Skeletal muscle cell (primary cell): ENCODE measurements at places on chromosomes 1 and 21.
A peak's percentile ranks its signal among the peaks of the same experiment; 100 is the strongest.

- DNase-seq, result no peak
Measured at GRCh38 chr1:15618655-15619525, 1.6 kb downstream of the DDI2 start.

DNA sequence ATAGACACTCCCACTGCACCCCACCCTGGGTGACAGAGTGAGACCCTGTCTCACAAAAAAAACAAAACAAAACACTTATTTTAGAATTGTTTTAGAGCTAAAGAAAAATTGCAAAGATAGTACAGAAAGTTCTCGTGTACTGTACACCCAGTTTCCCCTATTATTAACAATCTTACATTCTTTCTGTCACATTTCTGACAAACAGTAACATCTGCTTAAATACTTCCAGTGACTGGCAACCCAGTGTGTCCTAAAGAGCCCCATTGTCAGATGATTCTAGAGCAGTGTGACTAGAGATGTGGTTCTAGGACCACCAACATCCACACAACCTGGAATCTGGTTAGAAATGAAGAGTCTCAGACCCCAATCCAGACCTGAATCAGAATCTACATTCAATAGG lies 90.5 kb downstream of the LEPR start:
- no peak for DNase-seq

GRCh38 chr1:158819461-158820443 lies 11.4 kb upstream of the MNDA start:
- no peak for DNase-seq

DNA sequence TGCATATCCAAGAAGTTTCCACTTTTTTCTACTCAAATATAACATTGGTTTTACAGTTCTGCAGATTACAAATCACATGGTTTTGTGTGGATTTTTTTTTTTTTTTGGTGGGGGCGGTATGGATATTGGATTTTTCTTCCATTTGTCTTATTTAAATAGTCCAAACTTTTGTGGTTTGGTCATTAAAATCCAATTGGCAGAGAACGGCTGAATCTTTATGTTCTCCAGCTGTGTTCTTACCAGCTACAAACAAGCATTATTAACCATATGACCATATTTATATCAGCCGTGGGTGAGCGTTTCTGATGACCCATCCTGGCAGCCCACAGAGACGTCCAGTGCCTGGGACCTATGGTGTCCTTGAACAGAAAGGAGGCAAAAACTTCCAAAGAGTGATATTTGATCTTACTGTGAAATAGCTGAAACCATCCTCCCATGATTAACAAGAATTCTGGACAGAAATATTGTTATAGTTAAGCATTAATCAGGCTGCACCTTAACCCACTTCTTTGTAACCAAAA lies 200.4 kb downstream of the LYPLAL1 start:
- DNase-seq, result no peak

DNA sequence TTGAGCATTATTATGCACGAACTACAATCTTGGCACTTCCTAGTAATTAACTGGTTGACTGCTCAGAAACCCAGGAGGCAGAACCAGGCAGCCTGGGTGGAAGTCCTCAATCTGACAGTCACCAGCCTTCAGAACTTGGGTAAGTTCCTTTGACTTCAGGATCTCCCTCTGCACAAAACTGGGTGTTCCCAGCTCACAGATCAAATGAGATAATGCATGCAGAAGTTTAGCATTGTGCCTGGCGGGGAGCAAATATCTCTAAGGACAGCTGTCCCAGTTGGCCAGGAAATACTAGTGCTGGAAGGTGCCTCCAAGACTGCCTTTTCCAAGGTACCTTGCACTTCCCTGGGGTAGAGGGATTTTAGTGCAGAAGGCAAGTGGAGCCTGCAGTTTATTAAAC lies 294.8 kb downstream of the PCP4 start:
- DNase-seq, result no peak

DNA sequence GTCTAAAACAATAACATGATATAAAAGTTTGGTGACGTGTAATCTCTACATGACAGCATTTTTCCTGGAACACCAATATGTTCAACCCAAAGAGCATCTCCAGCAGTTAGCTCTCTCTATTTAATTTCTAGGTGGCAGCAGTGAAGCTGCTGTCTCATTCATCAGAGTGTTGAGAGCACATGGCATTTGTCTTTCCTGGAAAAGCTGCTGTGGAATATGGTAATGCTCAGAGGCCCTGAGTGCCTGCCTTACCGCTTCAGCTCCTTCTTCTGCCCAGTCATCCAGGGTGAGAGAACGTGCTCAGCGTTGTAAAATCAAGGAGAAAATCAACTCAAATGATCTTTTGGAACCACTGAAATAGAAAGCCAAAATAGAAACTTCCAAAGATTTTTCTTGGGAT lies 640.7 kb downstream of the ADGRL2 start:
- no peak for DNase-seq

GRCh38 chr1:204760757-204761156 lies 75.2 kb upstream of the LRRN2 start:
- no peak for DNase-seq

- no peak for DNase-seq
Measured at GRCh38 chr21:18887922-18888602, 484.5 kb upstream of the TMPRSS15 start.

DNA sequence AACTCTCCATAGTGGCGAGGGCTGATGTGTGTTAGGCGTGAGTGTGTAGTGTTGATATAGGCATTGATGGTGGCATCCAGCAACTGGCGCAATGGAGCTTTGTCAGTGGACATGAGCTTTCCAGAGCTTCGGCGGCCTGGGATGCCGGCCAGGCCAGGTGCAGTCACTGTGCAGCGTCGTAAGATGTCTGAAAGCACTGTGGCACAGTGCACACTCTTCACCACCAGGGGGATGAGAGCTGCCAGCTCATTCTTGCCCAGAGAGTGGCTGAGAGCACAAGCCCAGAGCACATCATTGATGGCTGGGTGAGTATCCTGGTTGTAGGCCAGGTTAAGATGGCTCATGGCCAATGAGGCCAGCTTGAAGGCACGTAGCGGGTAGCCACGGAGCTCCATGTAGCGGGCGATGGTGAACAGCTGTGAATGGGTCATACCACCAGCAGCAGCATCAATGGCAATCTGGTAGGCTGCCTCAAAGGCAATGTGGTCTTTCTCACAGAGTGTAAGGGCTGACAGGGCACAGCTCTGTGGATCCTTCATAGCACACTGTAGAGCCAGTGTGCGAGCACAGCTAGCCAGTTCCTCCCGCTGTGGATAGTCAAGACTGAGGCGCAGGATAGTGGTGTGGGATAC lies 6.7 kb downstream of the UROD start:
- no peak for DNase-seq

DNA sequence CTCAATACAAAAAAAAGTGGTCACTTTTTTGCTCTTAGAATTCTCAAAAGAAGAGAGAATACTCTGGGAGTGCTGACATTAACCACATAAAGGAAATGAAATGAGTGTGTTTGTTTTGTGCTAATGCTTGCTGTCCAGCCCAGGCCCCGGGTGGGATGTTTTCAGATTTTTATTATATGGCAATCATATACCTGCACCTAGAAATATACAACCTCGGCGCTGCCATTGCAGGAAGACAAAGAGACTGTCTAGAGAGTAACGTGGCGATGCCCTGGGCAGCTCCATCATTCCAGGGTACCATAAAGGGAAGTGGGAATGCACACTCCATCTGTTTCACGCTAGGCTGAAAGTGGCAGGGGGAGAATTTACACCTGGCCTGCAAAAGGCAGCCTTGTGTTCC lies 7.1 kb downstream of the BACE2 start:
- DNase-seq, result no peak

DNA sequence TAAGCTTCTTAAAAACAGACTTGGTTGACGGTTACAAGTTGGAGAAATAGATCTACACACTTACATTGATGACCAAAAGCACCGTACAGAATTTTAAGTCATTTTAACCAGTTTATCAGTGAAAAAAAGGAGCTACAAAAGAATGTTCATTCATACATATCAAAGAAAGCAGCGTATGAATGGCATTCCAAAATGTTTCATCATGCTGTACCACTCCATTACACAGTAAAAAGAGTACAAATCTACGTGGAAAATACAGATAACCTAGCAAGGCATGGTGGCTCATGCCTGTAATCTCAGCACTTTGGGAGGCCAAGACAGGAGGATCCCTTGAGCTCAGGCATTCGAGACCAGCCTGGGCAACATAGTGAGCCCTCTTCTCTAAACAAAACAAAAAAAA lies 40.3 kb downstream of the ZZZ3 start:
- no peak for DNase-seq

GRCh38 chr1:232853994-232854797 lies 49.0 kb downstream of the MAP10 start:
- peak; percentile 10 for DNase-seq

DNA sequence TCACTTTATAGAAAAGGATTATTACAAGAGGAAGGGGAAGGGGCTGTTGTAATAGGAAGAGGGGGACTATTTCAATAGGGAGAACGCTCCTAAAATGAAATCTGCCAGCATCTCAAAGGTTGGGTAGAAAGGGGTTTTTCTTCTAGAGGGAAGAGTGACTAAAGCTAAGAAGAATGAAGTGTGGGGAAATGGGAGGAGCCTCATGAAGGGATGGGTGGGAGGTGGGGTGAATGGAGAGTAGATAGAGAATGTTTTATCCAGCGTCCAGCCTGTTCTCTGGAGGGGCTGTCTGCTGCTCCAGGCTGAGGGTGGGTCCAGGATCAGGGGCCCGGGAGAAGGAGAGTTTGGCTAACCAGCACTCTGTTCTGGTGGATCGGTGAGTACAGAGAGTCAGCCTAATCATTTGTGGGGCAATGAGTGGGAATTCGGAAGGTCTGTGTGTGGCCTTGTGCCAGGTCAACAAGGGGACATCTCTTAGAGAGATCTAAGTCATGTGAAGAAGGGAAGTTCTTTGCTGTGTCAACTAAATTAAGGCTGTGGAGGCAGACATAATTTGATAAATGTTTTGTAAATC lies 25.2 kb downstream of the VN1R5 start:
- DNase-seq, result no peak

DNA sequence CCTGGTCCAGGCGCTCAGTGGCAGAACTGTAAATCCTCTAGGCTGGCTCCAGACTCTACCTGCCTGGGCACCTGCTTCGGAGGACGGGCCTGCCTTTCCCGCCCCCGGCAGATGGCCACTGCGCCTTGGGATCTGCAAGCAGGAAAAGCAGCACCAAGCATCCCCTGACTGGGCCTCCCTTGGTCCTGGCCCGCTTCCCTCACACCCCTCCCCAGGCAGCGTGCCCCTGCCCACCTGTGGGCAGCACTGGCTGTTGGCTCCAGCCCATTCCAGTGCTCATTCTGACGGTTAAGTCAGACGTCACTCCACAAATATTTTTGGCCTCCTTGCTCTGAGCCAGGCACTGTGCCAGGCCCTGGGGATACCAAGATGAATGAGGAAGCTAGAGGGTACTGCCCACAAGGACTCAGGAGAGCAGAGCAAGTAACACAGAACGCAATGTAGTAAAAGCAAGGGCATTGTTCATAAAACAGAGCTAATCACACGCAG lies 22.0 kb upstream of the BLACAT1 start:
- DNase-seq, result no peak

DNA sequence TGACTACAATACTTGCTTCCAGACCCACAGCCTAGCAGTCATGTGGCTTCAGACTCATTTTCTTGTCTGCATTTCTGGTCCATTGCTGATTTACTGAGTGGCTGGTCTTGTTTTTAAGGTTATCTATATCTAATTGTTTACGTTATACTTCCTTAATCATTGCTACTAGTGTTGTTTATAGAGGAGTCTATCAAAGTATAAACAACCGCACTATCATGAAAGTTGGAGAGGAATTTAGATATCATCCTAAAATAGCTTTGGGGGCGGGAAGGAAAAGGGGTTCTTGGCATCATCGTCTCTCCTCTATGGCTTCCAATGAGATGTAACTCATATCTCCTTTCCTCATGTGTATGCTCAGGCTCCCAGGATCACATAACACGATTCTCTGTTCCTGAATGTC lies 372.1 kb upstream of the PBX1 start:
- no peak for DNase-seq

DNA sequence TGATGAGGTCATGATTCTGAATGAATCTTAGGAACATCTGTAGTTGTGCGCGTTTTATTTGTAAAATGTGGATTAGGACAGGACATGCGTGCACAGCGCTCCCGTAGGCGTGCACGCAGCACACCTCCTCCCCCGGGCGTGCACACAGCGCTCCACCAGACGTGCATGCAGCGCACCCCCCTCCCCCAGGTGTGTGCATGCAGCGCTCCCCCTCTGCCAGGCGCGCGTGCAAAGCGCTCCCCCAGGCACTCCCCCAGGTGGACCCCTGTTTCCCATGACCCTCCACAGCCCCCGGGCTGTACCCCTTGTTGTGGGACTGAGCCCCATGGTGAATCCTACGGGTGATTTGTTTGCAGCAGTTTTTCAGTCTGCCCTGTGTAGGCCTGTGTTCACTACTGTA lies 61.6 kb downstream of the S100B start:
- no peak for DNase-seq

DNA sequence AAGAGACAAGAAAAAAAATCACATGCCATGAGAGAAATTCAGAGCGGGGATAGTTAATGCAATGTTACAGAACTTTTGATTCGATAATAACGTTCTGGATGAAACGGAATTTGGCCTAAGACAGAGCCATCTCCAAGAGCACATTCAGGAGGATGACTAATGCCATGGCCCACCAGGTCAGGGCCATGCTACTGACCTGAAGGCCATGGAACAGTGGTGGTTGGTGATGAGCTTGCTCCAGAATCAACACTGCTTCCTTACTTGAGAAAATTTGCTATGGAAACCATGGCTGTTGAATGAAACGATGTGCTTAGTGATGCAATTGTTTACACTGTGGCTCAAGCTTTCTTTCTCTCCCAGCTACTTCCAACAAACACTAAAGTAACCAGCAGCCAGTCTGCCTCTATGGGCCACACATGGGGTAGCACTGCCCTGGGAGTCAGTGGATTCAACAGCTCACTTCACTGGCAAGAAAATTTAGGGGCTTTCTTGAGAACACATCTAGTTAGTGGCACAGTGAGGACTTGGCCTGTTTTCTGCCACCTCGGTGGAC lies 299.1 kb downstream of the PCP4 start:
- DNase-seq, result no peak

DNA sequence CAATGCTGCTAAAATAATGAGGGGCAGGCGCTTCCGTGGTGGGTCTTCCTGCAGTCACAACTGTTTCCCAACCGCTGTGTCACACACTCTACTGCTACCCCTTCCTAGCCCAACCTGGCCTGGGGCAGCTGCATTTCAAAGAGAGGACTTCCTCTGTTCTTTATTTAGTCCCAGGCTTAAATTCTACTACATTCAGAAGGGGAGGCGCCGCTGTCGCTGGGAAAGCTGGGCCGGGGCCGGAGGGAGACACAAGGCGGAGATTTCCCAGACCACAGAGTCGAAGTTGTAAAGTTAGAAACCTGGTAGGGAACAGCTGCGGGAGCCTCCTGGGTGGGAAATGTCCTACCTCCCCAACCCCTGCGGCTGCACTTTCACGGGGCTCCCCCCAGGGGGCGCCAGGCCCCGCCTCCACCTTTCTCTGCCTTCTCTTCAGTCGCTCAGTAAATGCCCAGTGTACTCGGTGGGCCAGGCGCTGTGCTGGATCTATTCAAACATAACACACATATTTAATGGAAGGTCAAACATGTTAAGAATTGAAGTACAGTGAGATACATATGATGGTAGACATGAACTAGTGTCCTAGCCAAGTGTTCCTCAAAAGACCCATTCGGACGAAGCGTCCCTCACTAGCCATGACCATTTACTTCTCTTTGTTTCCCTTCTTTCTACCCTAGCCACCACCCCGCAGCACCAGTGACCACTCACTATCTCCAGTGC lies 23.1 kb downstream of the DYRK3 start:
- no peak for DNase-seq

- no peak for DNase-seq
Measured at GRCh38 chr1:66641891-66642473, 108.0 kb downstream of the SGIP1 start.

- DNase-seq, result no peak
Measured at GRCh38 chr1:233361876-233362275, 34.4 kb downstream of the MAP3K21 start.
